Mesenteric fat pad (tissue), 1 donor: ENCODE measurements at places on chromosomes 4 and X.

DNA sequence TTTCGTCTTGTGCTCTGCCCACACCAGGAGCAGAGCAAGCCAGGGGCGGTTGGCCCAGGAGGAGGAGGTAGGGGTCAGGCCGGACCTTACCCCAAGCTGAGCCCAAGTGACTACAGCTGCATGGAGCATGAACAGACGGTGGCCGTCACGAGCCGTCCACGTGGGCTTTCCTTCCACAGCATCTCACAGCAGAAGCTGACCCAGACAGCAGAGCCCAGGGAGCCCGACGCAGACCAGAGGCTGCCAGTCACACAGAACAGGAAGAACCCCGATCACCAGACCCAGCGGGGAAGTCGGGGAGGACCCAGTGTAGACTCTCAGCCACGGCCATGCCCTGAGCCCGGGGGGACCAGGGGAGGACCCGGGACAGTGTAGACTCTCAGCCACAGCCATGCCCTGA, 58.0 kb downstream of the FAM53A start:
- DNase-seq, result no peak

GRCh38 chrX:123964156-123964834, 2.8 kb downstream of the STAG2 start:
- no peak for DNase-seq

GRCh38 chr4:119854364-119854763, 212.3 kb downstream of the MAD2L1 start:
- no peak for DNase-seq

- no peak for DNase-seq
Observed at GRCh38 chr4:83083925-83084475, 30.5 kb downstream of the PLAC8 start.

DNA sequence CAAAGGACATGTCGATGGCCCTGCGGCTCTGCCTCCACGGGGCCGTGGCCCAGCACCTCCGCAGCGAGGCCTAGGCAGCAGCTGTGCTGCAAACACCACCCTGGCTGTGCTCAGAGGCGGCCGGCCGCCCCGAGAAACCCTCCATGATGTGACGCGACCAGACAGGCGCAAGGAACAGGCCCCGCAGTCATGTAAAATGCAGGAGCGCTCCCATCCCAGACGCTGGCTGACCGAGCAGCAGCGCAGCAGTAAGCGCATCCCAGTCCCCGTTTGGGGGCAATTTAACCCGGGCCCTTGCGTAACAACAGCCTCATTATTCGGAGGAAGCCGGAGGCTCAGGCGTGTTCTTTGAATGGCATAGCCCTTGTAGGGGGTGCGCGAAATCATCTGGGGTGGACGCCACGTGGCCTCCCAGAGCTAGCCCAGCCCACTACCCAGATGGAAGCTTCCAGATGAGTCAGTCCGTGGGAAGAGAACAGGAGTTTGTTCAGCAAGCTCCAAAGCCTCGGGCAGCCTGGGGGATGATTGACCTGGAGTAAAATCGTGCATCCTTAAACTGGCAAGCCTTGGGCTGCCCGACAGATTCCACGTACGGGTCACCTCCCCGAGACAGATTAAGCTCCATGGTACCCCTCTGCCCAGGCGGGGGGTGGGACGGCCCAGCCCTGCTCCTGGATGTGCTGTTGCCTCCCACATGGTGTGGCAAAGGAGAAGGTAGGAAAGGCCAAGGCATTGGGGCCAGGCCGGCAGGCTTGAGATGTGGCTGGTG, 124.0 kb downstream of the HMX1 start:
- DNase-seq, result peak; percentile 73

DNA sequence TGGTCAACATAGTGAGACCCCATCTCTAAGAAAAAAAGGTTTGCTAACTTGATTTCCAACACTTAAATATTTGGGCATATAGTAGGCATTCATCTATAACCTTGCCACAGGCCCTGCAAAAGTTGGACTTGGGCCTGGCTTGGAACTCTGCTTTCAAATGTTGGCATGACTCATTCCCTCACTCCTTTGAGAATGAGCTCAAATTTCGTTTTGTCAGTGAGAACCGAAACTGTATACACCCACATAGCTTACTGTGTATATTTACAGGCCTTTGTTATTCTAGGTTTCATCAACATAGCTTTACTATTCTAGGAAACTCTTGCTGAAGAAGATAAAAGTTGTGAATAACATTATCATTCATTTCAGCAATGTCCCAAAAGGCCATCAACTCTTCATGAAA, 88.7 kb upstream of the ELOVL6 start:
- DNase-seq, result no peak

- DNase-seq, result no peak
Observed at GRCh38 chr4:102606846-102607450, 105.8 kb downstream of the NFKB1 start.

DNA sequence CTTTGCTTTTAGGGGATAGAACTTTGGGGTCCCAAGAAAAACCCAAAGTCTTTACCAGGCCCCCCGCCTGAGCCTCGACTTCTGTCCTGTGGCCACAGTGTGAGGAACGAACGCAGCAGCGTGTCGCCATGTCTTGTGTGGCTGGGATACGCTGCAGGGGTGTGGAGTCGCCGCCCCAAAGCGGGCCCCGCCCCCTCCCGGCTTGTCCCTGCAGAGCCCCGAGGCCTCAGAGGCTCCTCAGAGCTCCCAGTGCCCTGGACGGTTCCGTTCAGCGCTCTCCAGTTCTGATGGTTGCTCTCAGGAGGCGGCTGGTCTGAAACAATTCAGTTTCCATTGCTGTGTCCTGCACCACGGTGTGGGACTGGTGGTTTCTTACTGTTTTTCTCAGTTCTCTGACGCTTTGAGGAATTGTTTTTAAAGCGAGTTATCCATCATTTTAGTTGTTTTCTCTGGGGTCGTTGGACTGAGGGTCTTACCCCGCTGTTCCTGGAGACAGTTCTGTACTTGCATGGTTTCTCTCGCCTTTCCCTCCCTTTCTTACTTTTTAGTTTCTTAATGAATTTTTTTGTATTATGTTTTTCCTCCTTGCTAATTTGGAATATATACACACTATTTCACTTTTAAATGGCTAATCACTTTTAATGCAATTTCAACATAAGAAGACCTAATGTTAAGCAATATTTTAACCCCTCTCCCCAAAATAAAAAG, 1.6 kb upstream of the IDUA start:
- no peak for DNase-seq

GRCh38 chrX:16958356-16958755, 11.9 kb downstream of the REPS2 start:
- DNase-seq, result no peak

GRCh38 chr4:76270244-76271175, 19.0 kb downstream of the FAM47E start:
- no peak for DNase-seq

DNA sequence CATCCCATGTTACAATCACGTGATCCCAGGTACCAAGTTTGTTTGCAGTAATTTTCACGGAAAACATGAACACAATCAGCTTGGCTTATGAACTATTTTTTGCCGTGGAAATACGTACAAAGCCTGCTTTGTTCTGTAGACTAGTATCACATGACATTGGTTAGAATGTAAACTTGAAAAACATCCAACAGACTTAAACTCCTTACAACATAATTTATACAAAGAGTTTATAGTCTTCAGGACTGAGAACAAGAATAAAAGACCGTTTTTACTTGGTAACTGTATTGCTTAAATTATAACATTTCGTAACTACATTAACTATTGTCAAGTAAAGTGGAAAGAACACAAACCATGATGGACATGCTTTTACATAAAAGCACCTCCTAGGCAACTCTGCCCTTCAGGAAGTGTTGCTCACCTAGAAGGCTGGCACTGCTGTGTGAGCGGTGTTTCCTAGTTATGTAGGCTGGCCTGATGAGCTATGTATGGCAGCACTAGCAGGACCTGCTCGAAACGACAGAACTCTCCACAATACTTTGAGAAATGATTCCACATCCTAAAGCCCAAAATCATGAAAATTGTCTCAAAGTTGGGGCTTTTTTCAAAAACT, 41.8 kb upstream of the WDR1 start:
- no peak for DNase-seq

DNA sequence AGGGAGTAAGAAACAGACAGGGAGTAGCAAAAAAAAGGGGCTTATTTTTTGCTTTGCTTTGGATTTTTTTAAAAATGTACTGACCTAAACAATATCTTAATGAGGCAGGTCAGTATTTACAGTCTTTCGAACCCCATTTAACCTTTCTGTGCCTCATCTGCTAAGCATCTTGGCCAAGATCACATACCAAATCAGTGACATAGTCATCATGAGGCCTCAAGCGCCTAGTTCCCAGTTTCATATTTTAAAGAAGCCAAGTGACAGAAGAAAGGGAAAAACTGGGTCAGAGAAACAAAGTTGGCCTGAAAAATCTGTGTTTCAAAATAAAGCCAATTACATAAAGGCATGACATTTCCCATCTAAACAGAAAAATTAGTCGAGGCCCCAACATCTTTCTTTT, 94.6 kb upstream of the WDR44 start:
- DNase-seq, result no peak

GRCh38 chrX:73916489-73916888, 353.5 kb downstream of the CHIC1 start:
- DNase-seq, result no peak

GRCh38 chrX:113929004-113929403, 654.9 kb upstream of the HTR2C start:
- DNase-seq, result no peak

DNA sequence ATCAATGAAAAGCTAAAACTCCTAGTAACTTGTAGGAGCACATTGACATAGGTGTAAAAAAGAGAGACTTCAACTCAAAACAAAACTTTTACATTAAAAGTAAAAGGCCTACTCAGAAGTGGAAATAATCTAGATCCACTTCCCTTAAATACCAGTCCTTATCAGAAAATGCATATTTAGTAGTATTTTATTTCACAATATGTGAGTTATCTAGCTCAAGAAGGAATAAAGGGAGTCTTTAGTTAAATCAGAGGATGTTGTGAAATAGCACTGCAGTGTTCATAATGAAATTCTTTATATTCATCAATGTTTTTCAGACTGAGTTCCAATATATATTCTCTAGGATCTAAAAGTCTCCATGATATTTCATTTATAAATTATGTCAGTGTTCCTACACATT, 715.0 kb downstream of the GRID2 start:
- DNase-seq, result no peak

DNA sequence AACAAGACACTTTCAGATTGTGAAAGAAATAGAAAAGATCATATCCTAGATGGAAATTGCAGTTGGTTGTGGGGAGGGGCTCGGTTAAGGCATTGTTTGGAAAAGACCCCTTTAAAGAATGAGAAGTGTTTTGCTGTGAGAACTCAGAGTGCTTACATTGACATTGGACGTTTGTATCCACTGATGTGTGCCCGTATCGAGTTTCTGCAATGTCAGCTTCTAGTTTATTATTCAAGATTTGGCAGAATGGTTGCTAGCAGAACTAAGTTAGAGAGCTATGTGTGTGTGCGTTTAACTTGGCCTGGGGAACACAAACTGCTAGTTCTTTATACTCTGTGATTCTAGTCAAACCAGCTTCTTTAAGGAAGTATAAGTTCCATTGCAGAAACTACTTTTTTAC, 2702.5 kb downstream of the PCDH7 start:
- no peak for DNase-seq

DNA sequence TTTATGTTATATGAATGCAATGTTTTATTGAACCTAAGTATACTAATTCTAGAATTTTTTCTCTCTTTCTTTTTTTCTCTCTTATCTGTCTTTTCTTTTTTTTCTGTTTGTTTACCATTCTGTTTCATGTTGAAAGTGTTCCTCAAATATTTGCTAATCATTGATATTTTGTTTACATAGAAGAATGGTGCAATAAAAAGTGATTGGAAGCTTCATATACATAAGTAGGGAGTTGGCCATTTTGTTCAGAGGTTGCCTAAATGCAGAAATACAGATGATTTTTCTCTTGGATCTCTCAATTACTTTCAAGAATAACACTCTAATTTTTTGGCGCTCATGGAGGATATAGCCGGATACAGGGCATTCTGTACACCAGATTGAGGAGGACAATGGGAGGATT, 5.7 kb upstream of the SERTM2 start:
- DNase-seq, result no peak

- no peak for DNase-seq
Observed at GRCh38 chr4:1573830-1574459, 110.2 kb downstream of the FAM53A start.

DNA sequence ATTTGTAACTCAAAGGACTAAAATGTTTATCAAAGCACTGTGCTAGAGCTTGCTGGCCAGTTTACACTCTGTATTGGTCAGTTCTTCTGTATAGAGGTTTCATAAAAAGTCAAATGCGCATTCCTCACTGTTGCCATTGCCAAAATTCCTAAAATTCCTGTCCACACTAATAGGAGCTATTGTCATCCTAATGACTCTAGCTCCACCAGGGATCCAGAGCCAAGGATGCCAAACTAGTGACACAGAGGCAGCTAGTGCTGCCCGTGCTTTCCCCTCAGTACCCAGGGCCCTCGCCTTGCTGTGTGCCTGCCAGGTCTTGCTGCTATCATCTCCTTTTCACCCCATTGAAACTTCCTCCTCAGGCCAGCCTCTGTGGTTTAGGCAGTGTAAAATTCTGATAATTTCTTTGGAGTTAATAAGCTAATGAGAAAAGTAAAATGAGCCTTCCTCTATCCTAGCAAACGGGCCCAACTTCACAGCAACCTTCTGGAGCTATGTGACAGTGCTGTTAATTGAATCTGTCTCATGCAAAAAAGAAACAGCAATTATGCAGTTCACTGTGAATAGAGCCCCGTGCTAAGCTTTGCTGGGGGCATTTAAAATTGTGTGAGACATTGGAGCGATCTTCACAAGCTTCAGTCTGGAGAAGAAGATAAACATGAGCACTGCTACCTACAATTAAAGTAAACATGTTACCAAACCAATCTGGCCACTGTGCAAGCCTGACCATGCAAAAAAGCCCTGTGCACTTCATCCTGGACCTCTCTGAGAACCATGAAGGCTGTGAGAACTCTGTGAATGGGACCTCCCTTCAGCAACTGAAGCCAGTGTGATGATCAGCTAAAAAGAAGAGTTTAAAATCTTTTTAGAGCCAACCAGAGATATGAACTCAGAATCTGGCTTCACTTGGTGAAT, 43.1 kb upstream of the FGF2 start:
- DNase-seq, result no peak

GRCh38 chrX:150558424-150558823, 10.0 kb upstream of the MTM1 start:
- no peak for DNase-seq

- DNase-seq, result no peak
Observed at GRCh38 chrX:34764852-34765361, 107.8 kb upstream of the TMEM47 start.

- DNase-seq, result no peak
Observed at GRCh38 chr4:86688026-86688425, 93.9 kb downstream of the PTPN13 start.

DNA sequence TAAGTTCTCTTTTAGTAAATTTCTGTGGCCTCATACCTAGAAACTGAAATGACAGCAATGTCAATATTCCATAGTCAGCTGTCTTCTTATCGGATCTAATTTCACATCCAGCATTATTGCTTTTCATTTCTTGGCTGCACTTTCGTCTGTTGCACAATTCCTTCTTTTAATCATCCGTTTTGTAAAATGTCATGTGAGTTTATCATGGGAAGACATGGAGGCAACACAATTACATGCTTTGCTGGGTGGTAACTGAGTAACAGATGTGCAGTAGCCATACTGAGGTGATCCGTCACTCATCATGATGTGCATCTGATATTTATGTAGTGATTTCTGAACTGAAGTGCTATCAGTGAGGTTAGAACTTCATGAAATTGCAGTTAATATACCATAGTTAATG, 68.3 kb upstream of the SLC7A11 start:
- DNase-seq, result no peak
